NCI-H187 treated with DMSO at 0.1 percent for 48 hours (cell line): ENCODE measurements at places on chromosomes 3 and 15.

DNA sequence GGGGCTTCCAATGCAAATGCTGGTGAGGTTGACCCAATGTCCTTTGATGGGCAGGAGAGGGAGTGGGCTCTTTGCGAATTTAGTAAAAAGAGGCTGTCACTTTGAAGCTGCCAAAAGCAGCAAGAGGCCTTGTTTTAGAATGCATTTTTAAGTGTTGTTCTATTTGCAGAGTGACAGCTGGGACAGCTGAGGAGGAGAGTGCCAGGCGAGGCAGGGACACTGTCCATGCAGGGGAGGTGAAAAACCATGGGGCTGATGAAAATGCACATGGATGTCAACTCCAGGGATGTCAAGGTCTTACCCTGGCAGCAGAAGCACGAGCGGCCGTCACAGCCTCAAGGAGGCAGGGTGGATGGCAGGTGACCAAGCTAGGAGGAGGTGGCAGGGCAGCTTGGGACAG, 279.8 kb downstream of the ADAMTS17 start:
- DNase-seq: no peak

GRCh38 chr3:162487138-162487537, 990.5 kb downstream of the OTOL1 start:
- no peak for DNase-seq

DNA sequence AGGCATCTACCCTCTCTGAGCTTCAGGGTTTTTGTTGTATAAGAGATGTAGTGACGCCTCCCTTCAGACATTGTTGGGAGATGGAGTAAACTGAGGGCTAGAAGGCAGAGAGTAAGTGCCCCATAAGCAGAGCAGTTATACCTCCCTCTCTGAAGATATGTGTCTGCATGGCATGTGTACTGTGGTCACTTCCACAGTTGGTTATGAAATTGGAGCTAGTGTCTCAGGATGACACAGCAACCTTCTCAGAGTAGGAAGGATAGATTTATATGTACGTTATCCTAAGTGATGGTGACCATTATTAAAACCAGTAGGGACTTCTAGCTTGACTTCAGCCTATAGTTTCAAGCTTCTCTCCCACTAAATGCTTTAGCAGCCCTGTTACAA, 17.9 kb downstream of the PXK start:
- DNase-seq: no peak

- no peak for DNase-seq
Observed at GRCh38 chr3:136142592-136142991, 53.5 kb downstream of the MSL2 start.

DNA sequence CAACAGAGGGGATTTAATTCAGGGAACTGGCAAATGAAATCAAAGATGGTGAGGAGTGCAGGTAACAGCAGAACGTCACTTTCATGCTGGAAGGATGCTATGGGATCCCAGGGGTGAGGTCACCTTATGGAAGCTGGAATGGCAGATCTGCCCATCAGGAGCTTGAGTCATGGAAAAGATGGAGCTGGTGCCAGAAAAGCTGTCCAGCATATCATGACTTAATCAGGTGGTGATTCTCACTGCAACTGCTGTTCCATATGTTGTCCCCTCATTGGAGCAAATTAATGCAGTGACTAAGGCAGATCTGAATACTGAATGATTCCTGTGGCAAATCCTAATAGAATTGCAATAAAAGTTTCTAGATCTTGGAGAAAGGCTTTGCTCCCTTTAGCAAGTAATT, 38.4 kb downstream of the HHLA2 start:
- no peak for DNase-seq

- DNase-seq: no peak
Observed at GRCh38 chr3:139797724-139798343, 120.1 kb upstream of the NMNAT3 start.
